ENCODE measurements at places on chromosomes 11 and 22.

- no peak for DNase-seq
Observed at GRCh38 chr22:44386386-44387035, 73.8 kb upstream of the SHISAL1 start.

DNA sequence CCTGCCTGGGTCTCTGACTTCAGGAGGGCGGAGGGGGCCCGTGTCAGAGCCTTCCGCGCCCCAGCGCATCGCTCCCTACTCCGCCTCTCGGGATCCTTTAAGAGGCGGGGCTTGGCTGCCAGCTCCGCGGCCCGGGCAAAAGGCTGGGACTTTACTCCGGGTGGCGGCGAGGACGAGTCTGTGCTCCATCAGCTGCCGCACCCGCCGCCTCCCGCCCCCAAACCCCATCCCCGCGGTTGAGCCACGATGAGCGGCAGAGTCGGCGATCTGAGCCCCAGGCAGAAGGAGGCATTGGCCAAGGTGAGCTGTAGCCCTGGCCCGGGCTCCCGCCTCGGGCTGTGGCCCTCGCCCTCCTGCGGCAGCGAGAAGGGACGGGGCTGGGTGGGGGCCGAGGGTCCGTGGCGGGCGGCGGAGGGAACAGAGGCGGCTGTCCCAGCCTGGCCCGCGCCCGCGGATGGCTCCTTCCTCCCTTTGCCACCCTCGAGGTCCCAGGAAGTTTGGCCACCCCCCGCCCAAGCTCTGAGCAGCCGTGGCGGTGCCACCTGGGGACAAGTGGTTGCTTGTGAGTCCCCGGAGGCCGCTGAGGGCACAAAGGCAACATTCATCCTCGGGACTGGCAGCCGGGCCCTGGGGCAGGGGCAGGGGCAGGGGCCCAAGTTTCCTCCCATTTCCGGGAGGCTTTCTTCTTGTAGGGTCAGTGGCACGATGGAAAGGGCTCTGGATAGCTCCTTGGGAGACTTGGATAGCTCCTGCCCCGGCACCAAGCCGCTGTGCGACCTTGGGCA lies at the start of gene SEC14L2:
Gene SEC14L2 (plus strand): TSS at position 148 of the 785 bp plus-strand sequence. CDS start 99 bp downstream, at position 247.
- DNase-seq: no peak

- no peak for DNase-seq
Observed at GRCh38 chr11:124339396-124340141, 19.6 kb upstream of the OR8D2 start.

DNA sequence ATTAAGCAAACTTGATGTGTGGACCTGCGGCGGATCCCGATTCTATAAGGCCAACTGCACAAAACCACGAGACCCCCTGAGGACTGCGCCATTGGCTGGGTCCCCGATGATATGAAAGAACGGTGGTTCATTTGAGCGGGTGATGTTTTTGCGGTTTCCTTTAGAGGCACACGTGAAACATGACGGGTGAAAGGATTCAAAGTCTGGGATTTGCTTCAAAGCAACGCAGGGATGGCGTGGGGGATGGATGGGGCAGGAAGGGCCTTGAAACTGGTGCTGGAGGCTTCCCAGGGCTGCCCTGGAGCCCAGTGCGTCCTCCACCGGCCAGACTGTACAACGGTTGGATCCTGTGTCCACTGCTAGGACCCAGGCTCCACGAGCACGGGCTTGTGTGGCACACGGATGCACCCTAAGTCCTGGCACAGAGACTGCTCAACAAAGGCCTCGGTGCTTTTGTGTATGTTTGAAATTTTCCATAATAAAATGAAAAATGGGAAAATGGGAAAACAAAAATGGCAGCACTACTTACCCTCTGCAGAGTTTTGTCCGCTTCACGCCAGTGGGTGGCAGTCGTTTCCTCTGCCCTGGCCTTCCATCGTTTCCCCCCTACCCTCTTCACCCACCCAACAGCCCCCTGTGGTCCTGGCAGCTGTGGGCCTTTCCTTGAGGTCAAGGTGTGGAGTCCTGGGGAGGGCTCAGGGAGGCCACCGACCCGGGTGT lies 3.6 kb downstream of the ASCL2 start:
- DNase-seq: no peak
